ENCODE measurements at places on chromosomes 2 and 18. TPM values are rescaled to one million over a fixed set of nuclear protein-coding genes. Genes with fewer than 3 reads are reported as not detected.

DNA sequence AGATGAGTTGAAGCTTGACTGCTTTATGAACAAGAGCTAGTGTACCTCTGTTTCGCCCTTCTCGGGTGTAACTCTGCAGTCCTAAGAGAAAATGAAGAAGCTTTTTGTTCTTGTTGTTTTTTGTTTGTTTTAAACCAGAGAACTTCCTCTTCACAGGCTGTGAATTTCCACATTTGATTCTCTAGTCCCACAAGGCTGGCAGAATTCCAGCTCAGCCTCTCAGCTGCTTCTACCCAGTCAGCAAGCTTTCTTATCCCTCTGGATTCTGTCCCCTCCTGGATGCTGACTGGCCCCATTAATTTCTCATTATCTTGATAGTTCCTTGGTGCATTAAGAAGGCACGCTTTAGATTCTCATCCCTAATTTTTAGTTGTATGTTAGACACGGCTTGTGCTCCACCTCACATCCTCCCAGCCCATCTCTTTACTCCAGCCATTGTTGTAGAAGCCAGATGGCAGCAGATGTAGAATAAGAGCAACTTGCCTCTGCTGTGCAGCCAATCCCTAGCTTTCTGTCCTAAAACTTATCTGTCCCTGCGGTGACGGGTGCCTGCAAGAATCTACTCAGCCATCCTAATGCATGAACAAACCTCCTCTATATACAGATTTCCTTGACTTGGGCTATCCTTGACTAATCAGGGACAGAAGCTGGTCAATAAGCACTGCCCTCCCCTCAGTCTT lies 12.3 kb upstream of the RESP18 start:
- DNase-seq: no peak

DNA sequence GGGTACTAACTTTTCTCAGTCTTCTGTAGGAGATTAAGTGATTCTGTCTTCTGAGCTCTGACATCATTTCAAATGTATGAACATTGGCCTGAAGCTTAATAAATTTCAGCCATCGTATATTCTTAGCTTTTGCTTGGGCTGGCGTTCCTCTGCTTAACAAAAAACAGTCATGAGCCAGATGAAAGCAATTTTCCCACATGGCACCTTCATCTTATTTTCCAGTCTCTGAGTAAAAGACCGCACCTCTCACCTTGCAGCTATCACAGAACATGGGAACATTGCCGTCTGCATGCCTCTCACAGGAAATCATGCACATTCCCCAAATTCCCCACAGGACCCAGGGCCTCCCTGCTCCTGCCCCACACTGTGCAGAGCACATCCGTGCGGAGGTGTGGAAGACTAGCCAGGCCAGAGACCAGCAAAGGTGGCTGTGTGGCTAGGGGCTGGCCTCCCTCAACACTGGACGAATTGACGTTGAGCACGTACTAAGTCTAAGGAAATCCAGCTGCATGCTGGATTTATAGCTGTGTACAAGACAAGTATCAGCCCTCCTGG lies 531.8 kb upstream of the ID2 start:
- DNase-seq: no peak

GRCh38 chr2:143121957-143122356 lies 7.3 kb upstream of the ARHGAP15 start:
- no peak for DNase-seq

DNA sequence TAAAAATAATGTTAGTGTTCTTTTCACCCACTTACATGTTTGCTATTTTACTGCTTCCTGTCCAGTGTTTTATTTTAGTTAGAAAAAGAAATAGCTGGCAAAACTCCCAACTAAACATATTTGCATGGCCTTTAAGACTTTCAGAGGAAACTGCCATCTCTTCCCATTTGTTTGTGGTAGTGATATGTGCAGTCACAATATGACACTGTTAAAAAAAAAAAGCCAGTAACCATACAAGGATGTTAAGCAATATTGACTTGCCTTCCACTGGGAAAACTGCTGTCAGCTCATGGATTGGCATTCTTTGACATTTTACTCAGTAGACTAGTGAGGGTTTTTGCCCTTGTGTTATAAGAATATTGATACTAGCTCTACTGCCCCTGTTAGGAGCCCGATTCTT lies 29.1 kb downstream of the XIRP2 start:
- no peak for DNase-seq

DNA sequence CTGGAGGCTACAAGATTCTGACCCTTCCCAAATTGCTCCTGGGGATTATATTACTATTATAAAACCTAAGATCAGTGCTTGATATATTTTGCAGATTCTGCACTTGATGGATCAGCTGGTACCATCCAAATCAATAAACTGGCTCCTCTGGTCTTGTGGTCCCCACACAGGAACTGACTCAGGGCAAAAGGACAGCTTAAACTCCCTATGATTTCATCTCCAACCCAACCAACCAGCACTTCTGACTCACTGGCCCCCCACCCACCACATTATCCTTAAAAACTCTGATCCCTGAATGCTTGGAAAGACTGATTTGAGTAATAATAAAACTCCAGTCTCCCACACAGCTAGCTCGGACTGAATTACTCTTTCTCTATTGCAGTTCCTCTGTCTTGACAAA lies 82.1 kb downstream of the TMEM163 start:
- DNase-seq: peak; percentile 10

GRCh38 chr2:165840333-165840958 lies 46.4 kb upstream of the GALNT3 start:
- no peak for DNase-seq

DNA sequence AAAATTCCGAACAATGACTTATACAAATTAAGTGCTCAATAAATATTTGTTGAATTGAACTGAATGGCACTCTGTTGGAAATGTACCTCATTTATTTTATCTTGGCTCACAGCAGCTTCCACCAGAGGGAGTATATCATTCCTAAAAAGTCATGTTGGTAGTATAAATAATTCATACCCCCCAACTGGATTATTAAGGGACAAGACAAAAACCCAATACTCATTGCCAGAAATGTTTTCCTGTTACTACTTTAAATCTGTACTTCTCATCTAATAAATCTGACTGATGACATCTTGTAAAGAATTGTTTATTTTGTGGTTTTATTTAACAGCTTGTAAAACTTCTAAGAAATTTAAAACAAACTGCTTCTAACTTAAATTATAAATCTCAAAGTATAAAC lies 163.9 kb downstream of the CDH2 start:
- DNase-seq: no peak

- no peak for DNase-seq
Observed at GRCh38 chr2:145235312-145235711, 715.4 kb upstream of the ZEB2 start.

DNA sequence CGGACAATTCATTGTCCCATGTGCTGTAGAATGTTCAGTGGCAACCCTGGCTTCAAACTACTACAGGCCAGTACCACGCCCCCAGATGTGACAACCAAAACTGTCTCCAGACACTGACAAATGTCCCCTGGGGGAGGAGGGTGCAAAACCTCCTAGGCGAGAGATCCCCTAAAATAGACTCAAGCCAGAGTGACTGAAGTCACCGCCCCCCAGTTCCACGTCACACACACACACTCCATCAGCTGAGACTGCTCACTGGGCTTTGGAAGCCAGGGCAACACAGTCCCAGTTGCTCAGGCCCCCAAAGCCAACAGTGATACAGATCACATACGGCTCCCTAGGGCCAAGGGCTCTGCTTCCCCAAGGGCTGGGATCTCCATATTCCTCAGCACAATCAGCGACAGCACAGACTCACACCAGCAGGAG lies 19.1 kb downstream of the HDAC4 start:
- no peak for DNase-seq

GRCh38 chr2:23564615-23564960 lies 179.6 kb downstream of the KLHL29 start:
- no peak for DNase-seq

GRCh38 chr2:74406035-74406434 lies 15.4 kb downstream of the C2orf81 start:
- no peak for DNase-seq

GRCh38 chr2:231928481-231928880 lies 2.3 kb upstream of the NPPC start:
- DNase-seq: no peak

DNA sequence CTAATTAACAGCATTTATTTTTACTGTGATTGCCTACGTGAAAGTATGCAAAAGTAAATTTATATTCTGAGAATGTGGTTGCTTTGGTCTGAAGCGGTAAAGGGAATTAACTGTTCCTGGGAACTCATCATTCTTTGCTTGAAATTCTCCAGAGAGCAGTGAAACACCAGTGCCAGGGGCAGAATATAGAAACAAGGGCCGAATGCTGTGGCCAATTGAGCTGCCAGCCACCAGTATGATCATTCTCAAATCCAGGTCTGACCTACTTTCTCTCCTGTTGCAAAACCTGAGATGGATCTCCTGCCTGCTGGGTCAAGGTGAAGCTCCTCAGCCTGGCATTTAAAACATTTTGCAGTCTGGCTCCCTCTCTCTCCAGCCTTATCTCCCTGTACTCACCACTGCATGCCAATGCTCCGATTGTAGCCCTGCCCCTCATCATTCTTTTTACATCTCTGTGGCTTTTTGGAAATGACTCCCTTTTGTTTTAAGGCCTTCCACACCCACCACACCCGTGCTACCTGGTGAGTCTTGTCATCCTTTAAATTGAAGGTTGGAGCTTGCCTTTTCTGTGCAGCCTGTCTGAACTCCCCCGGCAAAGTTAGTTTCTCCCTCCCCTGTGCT lies 94.5 kb upstream of the TMEM178A start:
- DNase-seq: no peak

DNA sequence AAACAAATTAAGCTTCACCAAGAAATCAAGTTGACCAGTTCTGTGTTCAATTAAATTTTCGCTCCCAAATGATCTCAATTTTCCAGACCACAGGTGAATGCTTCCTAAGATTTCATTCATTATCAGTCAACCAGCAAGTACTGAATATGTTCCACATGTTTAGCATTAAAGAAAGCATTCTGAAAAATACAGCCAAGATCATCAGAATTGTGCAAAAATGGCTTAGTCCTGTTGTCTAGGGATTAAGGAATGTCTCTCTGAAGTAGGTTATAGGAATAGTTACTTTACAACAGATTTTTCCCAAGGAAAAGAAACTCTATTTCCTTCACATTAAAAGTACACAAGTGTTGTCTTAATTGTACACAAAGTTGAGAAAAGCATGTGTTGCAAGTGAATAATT lies 69.2 kb downstream of the NRXN1 start:
- no peak for DNase-seq

IL1B gene
- total RNA-seq: 0.13 TPM

PROC gene
- total RNA-seq: 2.9 TPM

SOX11 gene
- 81.7 TPM for total RNA-seq

KLHL29 gene
- total RNA-seq: 11.6 TPM

PLEKHH2 gene
- 2.3 TPM for total RNA-seq

PPIG gene
- 15.3 TPM for total RNA-seq

All from kidney epithelial cell (primary cell).